Activated CD8-positive, alpha-beta memory T cell treated with anti-CD3 and anti-CD28 coated beads for 24 hours (primary cell): ENCODE measurements at places on chromosomes 1 and 21.

- no peak for DNase-seq
Observed at GRCh38 chr1:7448986-7449385, 322.1 kb upstream of the VAMP3 start.

DNA sequence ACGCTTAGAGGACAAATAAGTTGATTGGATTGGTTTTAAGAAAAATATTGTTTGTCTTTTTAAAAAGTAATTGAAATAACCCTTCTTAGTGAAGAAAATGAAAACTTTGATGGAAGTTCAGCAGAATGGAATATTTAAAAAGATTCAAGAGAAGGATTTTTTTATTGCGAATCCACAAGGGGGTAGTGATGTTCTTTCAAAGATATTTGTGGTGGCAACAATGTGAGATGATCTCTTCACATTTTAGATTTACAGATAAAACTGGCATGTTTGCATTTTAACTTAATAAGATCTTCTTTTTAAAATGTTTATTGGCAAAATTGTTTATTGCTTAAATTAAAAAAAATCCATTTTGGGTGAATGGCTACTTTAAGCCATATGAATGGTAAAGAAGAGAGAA is 8.9 kb downstream of the CAMTA1 start:
- DNase-seq = no peak

DNA sequence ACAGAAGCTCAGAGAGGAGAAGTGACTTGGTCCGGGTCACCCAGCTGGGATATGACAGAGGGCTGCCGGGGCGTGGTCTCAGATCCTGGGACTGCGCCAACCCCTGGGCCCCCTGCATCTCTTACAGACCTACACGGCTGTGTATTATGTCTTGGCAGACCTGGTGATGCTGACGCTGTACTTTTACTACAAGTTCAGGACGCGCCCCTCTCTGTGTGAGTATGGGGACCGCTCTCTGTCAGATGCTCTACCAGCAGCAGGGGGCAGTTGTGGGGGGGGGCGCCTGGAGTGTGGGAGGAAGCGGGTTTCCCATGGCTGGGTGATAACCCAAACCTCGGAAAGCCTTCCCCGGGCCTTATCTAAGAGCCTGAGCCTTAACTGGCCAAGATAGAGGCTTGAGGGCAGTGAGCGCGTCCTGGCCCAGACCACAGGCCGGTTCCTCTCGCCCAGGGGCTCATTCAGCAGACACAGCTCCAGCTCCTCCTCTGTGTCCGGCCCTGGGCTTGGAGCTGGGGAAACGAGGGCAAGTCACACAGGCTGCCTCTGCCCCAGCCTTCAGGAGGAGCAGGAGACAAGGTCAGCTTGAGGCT is 13.3 kb downstream of the SLC66A1 start:
- no peak for DNase-seq

GRCh38 chr1:208205216-208206013 is 38.8 kb downstream of the PLXNA2 start:
- no peak for DNase-seq

GRCh38 chr1:78516716-78517115 is 25.9 kb downstream of the PTGFR start:
- DNase-seq = no peak

GRCh38 chr1:64194168-64195080 is 9.0 kb upstream of the UBE2U start:
- DNase-seq = no peak

GRCh38 chr21:44418108-44418875 is 37.0 kb upstream of the LRRC3 start:
- DNase-seq = no peak

GRCh38 chr1:80799457-80799856 is 1001.3 kb upstream of the ADGRL2 start:
- DNase-seq = no peak

- DNase-seq = no peak
Observed at GRCh38 chr1:82299656-82300055, 498.9 kb downstream of the ADGRL2 start.

DNA sequence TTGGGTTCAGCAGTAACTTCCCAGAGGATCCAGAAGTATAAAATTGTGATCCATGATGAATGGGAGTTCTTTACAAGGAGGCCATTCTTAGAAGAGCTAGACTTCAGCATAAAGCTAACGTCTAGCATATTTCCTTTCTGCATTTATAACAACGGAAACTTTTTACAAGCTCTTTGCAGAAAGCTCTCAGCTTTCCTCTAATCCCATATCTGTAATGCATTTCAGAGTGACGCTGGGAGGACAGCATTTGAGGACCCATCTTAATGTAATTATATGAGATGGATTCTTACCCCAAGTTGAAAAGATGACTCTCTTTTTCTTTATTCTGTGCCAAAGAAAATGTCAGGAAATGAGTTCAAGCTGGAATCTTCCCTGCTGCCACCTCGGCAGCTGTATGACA is 132.0 kb upstream of the CACHD1 start:
- no peak for DNase-seq

- DNase-seq = no peak
Observed at GRCh38 chr1:25821112-25821476, 1.3 kb downstream of the MTFR1L start.

DNA sequence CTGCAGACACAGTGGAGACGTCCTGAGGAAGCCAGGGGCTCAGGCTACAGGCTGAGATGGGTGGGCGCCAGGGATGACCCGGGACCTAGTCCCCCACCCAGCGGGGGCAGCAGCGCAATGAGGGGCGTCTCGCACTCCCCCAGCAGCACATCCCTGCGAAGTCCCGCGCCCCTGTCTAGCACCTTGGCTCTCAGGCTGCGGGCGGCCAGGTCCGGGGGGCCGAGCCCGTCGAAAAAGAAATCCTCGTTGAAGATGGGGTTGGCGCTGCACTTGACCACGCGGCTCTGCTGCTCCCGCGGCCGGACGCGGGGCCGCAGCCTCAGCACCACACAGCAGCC is 1.8 kb downstream of the C2CD4D start:
- DNase-seq = peak; percentile 71

- DNase-seq = no peak
Observed at GRCh38 chr1:8905582-8906191, 27.2 kb upstream of the ENO1 start.

DNA sequence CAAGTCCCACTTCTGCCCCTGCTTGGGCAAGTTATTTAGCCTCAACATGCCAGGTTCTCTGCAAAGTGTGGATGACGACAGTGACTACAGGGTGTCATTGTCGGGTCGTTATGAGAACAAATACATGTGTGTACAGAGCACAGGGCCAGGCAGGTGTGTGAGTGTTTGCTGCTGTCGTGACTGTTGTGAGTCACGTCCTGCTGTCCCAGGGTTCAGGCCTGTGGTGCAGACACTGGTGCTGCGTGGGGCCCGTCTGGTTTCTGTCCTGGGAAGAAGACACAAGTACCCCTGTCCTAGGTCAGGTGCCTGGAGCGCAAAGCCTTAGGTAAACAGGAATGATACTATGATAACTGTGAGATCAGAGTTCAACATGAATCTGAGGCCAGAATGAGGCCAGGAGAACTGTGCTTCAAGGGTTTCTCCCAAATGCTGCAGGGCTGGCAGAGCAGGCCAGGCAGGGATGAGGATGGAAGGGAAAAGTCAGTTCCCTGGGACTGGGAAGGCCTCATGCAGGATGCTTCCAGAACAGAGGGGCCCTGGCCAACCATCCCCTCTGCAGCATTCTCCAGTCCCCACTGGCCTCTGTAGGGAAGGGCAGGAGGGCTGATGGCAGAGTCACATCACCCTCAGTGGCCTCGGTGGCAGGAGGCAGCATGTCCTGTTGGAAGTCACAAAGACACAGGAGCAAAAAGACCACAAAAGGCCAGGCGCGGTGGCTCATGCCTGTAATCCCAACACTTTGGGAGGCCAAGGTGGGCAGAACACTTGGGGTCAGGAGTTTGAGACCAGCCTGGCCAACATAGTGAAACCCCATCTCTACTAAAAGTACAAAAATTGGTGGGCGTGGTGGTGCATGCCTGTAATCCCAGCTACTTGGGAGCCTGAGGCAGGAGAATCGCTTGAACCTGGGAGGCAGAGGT is 15.7 kb downstream of the GPR157 start:
- DNase-seq = no peak

DNA sequence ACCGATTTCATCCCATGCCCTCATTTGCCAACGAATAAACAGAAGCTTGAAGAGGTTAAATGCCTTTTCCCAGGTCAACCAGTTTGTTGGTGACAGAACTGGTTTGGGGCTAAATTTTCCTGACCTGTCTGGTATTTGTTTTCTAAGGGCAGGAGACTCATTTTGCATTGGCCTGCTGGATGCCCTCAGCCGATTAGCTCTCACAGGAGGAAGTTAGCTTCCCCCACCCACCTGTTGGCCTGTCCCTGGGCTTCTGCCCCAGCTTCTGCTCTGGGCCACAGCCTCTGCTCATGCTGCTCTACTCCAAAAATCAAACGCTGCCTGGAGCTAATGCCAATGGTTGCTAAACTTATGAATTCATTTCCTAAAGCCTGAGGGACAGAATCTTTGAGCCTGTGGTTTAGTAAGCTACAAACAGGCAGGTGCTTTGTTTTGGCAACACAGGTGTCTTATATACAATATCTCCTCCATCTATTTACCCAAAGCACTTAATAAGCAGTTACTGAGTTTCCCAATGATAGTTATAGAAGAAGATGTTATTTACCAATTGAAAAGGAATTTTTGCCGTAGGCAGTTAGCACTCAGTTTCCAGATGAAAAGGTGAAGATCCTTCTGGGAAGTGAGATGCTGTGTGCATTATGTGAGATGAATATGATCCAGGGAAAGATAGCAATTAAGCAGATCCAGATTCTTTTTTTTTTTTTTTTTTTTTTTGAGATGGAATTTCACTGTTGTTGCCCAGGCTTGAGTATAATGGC is 82.3 kb downstream of the TM2D1 start:
- no peak for DNase-seq

GRCh38 chr1:8274352-8274751 is 43.6 kb upstream of the SLC45A1 start:
- no peak for DNase-seq

DNA sequence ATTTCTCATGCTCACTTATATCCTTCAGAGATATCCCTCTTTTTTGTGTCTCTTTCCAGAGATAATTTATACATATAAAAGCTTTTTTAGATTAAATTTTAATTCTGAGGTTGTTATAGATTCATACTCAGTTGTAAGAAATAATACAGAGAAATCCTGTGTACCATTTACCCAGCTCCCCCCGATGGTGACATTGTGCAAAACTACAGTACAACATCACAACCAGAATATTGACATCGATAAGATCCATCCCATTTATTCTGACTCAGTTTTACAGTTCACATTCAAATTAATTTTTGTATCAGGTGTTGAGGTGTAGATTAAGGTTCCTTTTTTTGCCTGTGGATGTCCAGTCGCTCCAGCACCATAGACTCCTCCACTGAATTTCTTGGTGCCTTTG is 14.3 kb downstream of the DMRTB1 start:
- no peak for DNase-seq

DNA sequence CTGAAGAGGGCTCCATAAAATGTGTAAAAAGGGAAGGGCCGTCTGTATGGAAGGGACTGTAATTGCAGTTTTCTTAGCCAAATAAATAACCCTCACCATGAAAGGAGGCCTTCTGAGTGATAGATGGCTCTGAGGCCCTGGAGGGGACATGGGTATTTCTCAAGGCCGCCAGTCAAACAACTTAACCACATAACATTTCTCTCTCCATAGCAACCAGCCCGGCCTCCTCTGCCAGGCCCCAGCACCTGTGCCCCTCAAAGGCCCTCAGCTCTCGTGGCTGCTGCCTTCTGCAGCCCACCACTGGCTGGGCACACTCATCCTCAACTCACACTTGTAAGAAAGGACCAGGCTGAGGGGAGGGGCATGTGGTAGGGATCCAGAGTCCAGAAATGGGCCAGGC is 57.0 kb upstream of the GJB5 start:
- no peak for DNase-seq

- no peak for DNase-seq
Observed at GRCh38 chr1:121408354-121408753, 223.6 kb downstream of the SRGAP2C start.

- no peak for DNase-seq
Observed at GRCh38 chr1:192011525-192011924, 146.7 kb upstream of the RGS18 start.

- DNase-seq = no peak
Observed at GRCh38 chr1:58397187-58397820, 149.2 kb downstream of the OMA1 start.

GRCh38 chr1:180909462-180909976 is 3.2 kb upstream of the KIAA1614 start:
- no peak for DNase-seq

- DNase-seq = no peak
Observed at GRCh38 chr1:56135069-56135863, 444.1 kb downstream of the PLPP3 start.

DNA sequence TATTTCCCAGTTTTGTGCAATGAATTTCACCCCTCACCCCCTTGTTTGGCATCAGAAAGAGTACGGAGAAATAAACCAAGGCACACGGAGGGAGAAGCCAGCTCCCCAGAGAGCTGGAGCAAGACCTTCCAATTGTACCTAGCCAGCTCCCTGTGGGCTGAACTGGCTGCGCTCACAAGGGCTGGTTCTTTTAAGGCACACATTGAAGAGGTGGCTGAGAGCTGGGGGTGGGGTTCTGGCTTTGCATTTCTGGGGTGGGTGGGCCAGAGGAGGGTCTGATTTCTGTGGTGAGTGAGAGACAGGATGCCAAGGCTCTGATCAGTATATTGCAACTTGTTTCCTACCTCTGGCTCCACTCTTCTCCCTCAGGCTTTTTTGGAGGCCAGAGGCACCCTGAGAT is 39.5 kb upstream of the NFASC start:
- no peak for DNase-seq
